MV-4-11 (cell line): ENCODE measurements at places on chromosomes 16 and 17.

- DNase-seq = no peak
Measured at GRCh38 chr17:68103148-68103547, 67.6 kb downstream of the KPNA2 start.

GRCh38 chr17:81838753-81839255 lies 4.0 kb upstream of the PPP1R27 start:
- no peak for DNase-seq

DNA sequence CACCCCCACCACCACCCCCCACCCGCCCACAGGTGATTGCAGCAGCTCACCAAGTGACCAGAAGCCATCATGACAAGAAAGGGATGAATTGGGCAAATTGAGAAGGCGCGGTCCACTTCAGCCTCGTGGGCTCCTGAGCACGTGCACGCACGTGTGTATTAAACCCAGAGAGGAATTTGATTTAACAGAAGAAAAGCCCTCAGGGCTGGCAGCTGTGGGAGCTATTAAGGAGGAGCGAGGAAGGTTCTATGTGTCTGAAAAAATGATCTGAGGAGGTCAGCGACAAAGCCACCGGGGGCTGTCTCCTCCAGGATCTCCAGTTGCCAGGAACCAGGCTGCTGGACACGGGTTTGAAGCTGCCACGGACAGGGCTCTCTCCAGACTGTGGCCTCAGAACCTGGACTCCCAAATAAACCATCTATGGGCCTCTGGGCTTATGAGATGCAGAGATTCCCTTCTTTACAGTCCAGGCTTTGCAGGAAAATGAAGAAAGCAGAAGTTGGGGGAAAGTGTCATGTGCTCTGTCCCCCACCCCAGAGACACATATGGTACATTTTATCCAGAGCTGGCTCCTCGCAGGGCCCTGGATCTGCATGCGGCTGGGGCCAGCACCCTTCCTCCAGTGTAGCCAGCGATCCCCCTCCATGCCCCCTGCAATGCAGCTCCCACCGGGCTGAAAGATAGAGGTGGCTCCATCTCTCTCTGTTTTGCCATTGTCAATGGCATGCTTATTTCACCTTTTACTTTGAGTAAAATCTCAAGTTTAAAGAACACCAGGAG lies 219.7 kb upstream of the RPL38 start:
- DNase-seq = peak; percentile 7

- no peak for DNase-seq
Measured at GRCh38 chr16:11736903-11737302, 5.8 kb downstream of the TXNDC11 start.

DNA sequence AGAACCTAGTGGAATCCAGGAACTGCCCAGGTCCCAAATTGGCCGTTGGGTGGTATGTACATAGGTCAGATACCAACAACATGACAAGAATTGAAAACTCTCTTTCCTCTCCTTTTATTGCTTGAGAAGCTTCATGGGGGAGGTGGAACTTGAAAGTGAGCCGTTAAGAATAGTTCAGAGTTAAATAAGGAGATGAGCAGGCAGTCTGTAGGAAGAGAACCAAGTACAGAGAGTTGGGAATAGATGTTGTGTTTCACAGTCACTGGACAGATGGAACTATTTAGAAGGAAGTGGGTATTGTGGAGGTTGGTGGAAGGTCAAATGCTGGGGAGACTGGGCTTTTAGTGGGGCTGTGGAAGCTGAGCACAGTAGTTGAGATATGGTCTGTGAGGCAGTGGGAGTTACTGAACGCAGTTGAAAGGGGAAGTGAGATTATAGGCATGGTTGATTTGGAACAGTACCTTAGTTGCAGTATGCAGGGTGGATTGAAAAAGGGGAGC lies 26.4 kb downstream of the ARHGAP44 start:
- peak; percentile 96 for DNase-seq

GRCh38 chr16:79475841-79476240 lies 124.7 kb downstream of the MAF start:
- no peak for DNase-seq

DNA sequence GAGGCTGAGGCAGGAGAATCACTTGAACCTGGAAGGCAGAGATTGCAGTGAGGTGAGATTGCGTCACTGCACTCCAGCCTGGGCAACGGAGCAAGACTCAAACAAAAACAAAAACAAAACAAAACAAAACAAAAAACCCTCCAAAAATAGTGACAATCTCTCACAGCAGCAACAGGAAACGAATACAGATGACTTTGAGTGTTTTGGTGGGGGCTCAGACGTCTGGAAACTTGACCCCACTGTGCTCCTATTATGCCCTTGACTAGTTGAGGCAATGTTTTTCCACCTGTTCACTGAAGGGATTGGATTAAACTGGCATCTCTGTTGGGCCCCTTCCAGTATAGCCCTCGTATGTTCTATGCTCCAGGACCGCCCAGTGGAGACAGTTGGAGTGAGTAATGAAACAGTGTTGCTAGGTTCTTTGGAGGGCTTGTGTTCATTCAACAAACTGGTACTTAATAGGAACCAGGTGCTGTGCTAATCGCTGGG lies 167.0 kb downstream of the UTP18 start:
- DNase-seq = no peak

DNA sequence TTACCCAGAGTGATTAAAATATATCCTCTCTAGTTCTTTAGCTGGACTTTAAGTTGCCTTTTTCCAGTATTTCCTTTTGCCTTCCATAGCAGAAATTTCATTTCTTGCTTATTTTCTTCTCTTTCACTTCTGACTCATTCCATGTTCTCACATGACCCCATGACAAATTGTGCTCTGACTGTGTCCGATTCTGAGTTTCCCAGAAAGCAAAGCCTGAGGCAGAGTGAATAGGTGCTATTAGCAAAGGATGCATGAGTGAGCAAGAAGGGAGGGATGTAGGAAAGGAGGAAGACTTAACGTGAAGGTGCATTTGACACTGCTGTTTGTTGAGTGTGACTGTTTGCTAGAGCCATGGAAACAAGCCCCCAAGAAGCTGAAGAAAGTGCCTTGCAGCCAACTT lies 82.6 kb upstream of the CNTNAP4 start:
- peak; percentile 27 for DNase-seq

- DNase-seq = no peak
Measured at GRCh38 chr16:84495506-84495905, 9.0 kb downstream of the MEAK7 start.

DNA sequence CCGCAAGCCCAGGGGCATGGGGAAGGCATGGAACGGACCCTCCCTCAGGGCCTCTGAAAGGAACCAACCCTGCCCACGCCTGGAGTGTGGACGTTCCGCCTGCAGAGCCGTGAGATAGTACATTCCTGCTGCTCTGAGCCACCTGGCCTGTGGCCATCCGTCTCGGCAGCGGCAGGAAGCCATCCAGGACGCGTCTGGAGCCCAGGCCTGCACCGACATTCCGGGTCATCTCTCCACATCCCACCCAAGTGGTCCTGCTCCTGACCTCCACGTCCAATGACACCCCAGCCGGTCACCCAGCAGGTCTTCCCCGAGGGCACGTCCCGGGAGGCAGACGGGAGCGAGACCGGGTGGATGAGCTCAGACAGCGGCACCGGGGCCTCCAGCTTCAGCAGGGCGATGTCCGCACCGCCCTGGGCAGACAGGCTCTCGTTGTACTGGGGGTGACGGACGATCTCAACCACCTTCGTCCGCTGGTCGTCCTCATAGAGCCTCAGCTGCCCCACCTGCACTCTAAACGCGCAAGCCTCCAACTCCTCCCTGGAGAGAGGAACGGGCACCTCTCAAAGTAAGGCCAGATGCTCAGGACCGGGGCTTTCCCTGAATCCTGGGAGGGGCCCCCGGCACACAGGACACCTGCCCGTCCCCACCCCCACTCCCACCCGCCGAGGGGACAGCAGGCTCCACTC lies 21.3 kb upstream of the UBE2I start:
- no peak for DNase-seq
